Stimulated activated CD4-positive, alpha-beta T cell treated with anti-CD3 and anti-CD28 coated beads, TNF-alpha, amount 100 ng/mL, for 1 hour (primary cell): ENCODE measurements at places on chromosomes 2 and 18.

DNA sequence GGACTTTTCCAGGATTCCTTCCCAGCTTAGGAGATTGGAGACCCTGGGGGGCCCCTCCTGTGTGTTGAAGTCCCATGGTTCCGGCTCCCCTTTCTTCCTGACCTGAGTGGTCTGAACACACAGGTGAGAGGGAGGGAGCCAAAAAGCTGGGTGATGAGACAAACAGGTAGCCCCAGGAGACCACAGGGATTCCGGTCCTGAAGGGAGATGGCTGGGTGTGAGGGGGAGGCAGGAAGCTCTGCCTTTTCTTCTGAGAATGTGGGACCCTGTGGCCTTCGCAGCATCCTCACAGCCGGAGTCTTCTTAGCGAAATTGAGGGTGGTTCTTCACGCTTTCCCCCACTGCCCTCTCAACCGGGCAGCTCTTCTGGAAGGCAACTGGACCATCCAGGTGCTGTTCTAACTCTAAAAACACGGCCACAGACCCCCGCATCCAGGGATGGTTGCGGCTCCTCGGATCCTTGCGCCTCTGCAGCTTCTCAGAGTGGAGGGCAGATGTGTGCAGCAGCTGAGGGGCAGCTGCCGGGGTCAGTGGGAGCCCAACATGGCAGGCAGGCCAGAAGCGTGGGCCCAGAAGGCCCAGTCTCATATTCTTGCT, 4.4 kb downstream of the SLC66A3 start:
- DNase-seq: no peak

- DNase-seq: no peak
Observed at GRCh38 chr2:85712849-85713612, 18.9 kb downstream of the GNLY start.

DNA sequence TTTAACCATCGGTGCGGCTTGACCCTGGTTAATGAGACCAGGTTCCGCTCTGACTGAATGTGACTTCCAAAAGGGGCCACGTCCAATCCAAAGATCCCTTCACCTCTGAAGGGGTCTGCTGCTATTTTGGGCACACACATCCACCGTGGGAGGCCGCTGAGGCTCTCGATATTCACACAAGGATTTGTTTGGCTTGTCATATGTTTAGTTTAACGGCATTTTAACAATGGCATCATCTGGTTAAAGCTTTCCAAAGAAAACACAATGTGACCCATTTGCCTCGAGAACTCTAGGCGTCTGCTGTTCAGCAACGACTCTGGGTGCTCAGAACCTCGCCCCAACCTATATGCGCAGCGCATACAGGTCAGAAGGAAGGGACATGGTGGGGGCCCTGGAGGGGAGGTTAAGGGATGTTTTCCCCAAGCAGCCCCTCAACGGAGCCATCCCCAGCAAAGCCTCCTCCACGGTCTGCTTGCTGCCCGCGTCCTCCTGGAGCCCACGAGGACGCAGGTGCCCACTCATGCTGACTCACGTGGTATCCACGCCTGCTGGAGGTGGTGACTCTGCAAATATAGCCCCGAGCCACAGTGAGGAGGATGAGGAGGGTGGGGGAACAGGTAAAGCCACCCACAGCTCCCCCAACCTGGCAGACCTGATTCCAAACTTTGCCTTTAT, 260.3 kb downstream of the HDAC4 start:
- DNase-seq: no peak

GRCh38 chr2:79758749-79759282, 246.0 kb downstream of the CTNNA2 start:
- DNase-seq: no peak

DNA sequence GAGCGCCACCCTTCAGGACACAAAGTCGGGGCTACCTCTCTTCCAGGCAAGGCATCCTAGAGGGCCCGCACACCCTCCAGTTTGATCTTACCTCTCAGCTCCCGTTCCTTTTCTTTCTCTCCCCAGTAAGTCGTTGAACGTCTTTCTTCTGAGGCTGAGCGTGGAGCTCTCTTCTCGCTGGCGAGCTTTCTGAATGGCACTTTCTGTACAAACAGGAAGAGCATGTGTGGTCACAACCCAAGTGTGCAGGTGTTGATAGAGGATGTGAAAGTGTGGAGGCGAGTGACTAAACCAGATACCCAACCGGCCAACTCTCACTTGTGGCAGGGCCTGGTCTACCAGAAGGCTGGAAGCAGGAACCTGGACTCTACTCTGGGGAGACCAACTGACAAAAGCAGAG, at the start of gene AFF3:
Gene AFF3, minus strand, starts transcription at position 198 of the 400 bp plus-strand sequence. CDS start 38,136 bp downstream, outside the sequence.
- DNase-seq: no peak

- DNase-seq: no peak
Observed at GRCh38 chr18:37534627-37535026, 31.0 kb downstream of the CELF4 start.

DNA sequence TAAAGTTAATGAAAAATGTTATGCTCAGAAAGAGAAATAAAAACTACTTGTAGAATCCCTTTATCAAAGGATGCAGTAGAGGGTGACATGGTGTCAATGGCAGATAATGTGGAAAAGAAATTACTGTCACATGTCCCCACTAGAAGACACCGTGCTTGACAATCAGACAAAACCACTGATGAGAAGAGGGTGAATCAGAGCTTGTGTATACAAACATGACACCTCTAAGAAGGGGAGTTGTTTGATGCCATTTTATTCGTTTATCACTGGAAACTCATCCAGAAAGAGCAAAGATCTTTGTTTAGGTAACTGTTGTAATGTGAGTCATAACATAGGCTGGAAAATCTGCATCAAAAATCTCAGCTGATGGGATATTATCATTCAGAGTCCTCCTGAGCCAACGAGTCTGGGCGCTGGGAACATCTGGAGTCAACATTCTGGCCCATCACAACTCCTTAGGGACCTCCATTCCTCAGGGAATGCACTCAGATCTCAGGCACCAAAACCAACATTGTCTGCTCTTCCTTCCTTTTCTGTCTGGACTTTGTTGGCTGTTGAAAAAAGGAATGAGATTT, 49.5 kb upstream of the RAB12 start:
- DNase-seq: no peak

DNA sequence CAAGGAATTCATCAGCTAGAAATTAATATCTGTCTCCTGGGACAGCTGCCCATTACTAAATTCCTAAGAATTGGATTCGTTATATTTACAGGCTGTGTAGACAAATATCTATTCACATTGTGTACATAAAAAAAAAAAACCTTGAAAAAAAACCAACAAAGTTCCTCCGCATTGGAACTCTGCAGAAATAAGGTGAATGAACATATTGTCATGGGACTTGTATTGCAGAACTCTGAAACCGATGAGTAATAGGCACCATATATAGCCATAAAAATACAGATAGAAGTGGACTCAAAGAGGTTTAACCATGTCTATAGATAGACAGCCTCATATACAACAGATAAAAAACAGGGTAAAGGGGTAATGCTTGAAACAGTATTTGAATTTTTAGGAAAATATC, 909.9 kb upstream of the CHAC2 start:
- no peak for DNase-seq

DNA sequence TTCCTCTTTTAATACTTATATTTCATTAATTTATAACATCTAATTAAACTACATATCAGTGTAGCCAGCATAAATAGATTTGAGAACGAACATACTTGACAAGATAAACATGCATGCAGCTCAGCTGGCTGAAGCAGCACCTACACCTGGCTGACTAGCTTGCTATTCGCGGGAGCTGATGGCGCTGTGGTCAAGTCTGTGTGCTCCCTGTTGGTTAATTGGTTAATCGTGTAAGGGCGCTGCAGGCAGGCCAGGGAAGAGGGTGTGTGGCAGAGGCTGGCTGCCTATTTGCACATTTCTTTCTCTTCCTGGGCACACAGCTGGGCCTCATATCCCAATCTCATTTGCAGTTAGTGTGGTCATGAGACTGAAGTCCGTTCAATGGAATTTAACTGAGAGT, 14.5 kb upstream of the VWA3B start:
- no peak for DNase-seq

GRCh38 chr18:22412176-22412911, 5.4 kb downstream of the CTAGE1 start:
- no peak for DNase-seq

DNA sequence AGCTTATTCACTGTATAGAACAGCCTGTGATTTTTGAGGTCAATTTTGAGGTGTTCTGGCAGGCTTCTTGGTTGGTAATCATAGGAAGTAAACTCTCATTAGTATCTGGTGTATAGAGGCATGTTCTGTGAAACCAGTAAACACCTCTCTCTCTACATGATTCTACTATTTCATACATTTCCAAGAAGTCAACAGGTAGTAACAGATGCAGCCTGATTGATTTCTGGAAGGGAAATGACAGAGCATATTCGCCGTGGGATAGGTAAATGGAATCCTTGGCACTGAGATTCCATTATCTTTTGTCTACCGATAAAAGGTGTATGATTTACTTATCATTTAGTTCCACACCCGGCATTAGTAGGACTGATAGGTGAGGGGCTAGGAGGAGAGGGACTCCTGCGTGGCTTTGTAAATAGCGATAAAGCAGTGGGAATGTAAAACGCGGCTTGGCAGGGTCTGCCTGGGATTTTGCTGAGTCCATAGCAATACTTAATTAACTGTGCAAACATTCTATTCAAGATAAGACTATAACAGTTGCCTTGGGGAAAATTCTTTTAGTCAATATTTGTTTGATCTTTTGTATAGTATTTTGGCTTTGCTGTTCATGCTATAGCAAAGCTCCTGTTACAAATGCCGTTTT, 32.3 kb downstream of the LYPD6B start:
- DNase-seq: no peak

DNA sequence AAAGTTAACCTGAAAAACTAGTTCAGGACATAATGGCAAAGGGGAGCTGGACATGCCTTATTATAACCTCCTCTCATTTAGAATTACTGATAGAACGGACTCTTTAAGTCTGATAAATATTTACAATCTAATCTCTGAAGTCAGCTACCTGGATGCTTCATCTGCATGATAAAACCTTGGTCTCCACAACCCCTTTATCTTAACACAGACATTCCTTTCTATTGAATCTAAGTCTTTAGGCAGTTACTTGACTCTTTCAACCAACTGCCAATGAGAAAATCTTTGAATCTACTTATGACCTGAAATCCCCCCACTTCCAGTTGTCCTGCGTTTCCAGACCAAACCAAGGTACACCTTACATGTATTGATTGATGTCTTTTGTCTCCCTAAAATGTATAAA, 191.2 kb upstream of the LRRTM4 start:
- no peak for DNase-seq

GRCh38 chr2:86143307-86143706, 37.3 kb downstream of the PTCD3 start:
- DNase-seq: no peak

DNA sequence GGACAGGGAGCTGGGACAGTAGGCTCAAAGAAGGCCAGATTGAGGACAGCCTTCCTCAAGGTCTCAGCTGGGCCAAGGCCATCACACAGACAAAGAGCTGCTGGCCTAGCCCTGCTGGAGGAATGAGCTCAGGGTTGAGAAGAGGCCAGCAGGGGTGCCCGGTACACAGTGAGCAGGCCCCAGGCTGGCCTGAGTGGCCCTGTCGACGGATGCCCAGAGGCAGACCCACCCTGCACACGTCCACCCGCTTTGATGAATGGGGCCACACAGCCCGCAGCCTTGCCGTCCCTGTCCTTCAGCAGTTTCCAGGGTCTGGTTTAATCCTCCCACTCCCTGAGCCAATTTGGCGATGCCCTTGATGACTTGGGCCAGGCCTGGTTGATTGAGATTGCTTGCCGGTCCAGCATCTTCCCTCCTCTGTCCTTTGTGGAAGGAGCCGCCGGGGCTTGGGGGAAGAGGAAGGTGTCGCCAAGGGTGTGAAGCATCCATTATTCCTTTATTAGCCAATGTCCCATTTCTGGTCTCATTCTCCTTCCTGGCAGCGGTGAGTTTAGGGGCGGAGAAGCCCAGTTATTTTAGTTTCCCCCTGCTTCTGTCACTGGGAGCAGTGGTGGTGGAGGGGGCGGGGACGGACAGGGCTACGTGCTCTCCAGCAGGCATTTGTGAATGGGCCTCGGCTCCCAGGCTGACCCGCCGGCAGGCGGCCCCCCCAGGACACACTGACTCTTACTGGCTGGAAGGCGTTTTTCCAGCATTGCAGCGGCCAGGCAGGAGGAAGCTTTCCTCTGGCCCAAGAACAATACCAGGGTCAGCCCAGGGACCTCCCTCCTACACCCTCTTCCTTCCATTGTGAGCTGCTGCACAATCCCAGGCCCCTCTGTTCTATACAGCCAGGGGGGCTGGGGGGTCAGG, 141.8 kb downstream of the CTIF start:
- DNase-seq: no peak

GRCh38 chr2:97676620-97677019, 7.1 kb downstream of the C2orf92 start:
- no peak for DNase-seq

DNA sequence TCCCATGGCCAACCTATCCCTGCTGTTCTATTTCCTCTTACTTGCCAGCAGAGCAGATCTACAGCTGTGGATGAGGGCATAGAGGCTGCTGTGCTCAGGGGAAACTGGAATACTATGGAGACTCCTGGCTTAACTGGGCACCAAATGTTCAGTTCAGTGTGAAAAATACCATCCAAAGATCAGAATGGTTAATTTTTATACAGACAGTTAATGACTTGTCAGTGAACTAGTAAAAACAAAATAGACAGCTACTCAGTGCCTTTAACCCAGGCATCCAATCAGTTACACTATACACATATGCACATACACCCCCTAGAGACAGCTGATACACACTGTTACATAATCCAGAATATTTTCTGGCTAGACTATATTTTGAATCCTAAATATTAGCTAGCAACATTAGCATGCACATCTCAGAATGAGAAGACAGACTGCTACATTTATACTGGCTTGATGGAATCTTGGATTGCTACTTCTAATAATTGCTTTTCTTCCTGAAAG, 59.1 kb upstream of the WIPF1 start:
- no peak for DNase-seq

GRCh38 chr2:113863144-113863543, 26.7 kb upstream of the ACTR3 start:
- DNase-seq: no peak

DNA sequence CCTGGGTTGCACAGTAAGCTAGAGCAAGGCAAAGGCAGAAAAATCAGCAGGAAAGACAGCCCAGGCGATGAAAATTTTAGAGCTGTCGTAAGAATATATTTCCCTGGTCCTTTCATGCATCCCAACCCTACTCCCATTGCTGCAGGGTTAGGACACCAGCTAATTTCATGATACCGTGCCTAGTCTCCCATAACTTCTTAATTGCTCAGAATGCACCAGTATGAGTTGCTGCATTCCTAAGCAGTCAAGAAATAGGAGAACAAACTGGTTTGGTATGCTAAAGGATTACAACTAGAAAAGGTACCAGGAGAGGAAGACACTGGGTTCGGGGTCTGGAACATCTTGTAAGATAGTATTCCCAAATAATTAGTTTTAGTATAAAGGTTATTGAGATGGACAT, 269.4 kb upstream of the NRXN1 start:
- DNase-seq: no peak

GRCh38 chr2:157592948-157593347, 35.7 kb downstream of the ACVR1C start:
- DNase-seq: no peak

DNA sequence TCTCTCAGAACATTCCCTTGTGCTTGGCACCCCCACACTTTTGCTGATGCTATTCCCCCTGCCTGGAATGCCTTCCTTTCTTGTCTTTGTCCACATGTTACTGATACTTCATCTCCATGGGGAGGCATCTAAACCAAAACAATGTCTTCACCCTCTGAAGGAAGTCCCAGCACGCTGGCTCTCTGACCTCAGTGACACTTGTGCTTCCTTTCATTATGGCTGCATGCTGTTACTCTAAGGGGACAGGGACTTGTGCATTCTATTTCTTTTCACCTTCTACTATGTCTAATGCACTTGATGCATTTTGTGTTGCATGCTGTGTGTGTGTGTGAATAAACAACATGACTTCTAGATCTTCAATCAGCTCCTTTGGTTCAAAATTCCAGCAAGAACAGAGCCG, 24.6 kb downstream of the EFR3B start:
- no peak for DNase-seq
